NCI-H226 (cell line): ENCODE measurements at places on chromosomes 3 and 15.
A peak's percentile ranks its signal among the peaks of the same experiment; 100 is the strongest.

- DNase-seq = no peak
Observed at GRCh38 chr15:42919308-42919707, 1.3 kb downstream of the TTBK2 start.

DNA sequence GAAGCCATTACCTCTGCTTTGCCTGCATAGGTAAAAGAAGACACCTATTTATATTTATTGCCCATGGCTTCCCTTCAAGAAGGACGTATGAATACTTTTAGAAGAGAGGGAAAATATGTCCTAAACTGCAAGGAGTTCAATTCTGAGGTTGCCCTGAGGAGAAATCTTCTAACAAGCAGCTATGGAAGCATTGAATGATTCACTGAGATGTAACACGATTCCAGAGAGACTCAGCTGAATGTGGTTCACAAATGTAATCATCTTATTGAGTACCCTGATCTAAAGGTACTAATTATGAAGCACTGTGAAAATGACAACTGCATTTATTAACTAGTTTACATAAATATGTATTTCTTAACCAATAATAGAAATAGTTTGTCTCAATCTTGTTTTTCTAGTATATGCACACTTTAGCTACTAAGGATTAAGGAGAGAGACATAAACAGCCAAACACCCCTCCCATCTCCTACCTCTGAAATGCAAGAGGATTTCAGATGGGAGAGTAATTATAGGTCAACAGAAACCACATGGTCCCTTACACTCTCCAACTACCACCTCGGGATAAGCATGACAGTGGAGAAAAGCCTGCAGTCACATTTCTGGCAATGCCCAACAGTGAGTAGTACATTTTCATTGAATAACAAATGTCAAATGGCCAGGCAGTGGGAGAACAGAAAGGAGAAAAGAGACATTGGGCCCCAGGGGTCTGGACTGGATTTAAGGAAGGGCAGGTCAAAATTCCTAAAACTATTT lies 506.2 kb upstream of the IL12A start:
- DNase-seq = no peak

DNA sequence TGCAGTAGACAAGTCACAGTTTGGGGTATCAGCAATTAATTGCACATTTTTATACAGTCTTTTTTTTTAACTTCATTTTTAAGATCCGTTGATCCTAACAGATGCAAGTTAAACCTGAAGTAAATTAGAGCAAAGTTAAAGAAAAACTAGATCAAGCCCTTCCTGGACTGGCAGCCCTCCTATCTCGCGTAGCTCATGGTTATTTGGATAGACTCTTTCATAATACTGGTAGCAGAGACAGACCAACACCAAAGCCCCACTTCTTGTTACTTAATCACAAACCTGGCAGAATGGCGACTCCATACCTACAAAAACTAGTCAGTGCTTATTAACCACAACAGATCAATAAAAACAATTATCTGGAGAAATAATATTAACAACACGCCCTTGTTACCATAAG lies 26.8 kb downstream of the SOX2 start:
- DNase-seq = no peak

DNA sequence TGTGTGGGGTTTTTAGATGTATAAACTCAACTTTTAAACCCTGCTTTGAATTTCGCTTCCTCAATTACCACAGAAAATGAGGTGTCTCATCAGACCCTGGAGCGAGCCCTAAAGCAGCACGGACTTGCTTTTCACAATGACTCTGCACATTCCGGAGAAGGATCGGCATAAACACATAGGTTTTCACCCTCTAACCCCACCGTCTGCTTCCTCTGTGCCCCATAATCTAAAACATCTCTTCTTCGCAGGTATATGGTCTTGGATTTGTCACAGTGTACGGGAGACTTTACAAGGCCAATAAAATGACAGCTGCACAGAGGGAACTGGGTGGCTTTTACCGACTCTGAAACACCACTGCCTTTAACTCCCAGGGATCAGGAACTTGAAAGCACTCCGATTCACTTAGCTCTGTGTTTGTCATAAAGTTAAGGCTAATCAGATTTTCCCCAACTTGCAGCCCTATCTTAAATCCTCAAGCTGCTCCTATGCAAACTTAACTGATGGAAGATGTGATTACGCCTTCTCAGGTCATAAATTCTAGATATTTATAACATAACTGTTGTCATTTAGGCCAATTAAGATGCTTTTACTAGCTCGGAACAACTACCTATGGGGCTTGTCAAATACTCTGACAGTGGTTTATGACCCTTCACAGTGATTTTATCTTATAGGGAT lies 133.4 kb upstream of the WNT5A start:
- DNase-seq = peak; percentile 30

- no peak for DNase-seq
Observed at GRCh38 chr15:33296856-33297255, 13.9 kb upstream of the RYR3 start.

- DNase-seq = no peak
Observed at GRCh38 chr15:77823736-77824135, 191.0 kb upstream of the LINGO1 start.

- no peak for DNase-seq
Observed at GRCh38 chr3:60277361-60277800, 973.9 kb downstream of the FHIT start.

- DNase-seq = no peak
Observed at GRCh38 chr3:128378631-128379347, 87.9 kb downstream of the DNAJB8 start.

GRCh38 chr3:73383470-73384049 lies 241.2 kb downstream of the PDZRN3 start:
- DNase-seq = no peak

DNA sequence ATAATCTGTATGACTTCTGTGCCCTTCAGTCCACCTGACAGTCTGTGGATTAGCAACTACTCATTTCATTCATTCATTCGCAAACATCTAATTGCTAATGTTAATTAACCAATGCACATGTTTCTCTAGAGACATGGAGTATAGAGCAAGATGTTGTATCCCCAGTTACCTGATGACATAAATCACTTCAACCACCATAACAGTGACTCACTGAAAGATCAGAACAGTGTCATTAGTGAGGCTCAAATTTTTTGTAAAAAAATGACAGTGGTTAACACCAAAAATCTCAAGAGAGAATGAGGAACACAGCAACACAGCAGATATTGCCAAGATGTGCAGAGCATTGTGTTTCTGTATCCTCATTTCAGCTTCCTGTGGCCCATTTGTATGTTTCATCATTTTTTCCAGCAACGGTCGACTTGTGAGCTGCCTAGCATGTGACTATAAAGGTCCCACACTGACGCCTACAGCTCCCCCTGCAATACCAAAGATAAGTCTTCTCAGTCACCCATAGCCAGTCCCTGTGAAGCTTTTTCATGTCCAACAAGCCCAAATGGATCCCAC lies 3.7 kb upstream of the PLD1 start:
- no peak for DNase-seq

DNA sequence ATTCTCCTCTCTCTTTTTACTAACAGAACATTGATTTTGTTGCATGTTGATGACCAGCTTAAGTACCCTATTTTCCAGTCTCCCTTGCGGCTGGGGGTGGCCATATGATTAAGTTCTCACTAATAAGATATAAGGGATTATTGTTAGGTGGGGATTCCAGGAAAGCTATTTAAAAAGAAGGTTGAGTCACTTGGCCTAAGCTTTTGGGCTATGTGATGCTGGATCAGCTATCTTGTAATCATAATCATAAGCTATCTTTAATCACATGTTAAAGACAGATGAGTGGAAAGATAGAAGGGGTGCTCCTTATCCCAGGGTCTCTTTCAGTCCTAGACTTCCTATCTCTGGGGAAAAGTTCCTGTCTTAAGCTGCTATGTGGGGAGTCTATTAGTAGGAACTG lies 59.9 kb downstream of the CGNL1 start:
- no peak for DNase-seq

DNA sequence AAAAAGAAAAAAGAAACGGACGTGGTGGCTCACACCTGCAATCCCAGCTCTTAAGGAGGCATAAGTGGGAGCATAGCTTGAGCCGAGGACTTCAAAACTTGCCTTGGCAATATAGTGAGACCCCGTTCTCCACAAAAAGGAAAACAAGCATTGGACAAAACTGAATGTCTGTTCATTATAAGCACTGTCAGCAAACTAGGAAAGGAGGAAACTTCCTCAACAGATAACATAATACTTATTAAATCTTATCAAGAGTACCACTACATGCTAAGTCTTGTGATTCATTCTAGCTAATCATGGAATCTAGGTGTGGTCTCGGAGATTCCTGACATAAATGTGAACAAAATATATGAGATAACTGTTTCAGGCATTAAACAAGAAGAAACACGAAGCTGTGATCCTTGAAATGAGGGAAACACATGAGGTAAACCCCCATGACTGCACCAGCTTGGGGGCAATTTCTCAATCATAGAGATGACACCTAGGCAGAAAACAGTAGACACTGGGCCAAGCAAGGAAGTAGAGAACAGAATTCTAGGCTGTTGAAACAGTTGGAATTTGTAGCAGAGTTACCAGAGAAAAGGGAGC lies 33.3 kb downstream of the TRPM7 start:
- DNase-seq = peak; percentile 89

DNA sequence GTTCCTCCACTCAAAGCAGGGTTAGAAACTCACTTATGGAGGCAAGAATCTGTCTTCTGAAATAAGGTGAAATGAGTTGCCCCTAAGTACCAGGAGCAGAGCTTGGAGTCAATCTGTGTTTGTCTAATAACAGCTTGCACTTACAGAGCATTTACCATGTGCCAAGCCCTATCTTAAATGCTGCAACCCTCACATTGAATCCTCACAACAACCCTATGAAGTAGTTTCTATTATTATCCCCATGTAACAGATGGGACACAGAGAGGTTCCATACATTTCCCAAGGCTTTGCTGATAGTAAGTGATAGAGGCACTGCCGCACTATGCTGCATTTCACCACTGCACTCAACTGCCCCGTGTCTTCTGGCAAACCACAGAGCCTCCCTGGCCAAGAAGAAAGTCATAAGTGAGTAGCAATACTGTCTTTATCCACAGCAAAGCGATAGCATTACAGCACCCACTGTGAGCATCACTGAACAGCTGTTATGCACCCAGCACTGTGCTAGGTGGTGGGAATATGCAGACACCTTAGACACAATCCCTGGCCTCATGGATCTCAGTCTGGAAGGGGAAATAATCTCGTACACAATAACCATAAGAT lies 141.5 kb downstream of the SSR3 start:
- no peak for DNase-seq

DNA sequence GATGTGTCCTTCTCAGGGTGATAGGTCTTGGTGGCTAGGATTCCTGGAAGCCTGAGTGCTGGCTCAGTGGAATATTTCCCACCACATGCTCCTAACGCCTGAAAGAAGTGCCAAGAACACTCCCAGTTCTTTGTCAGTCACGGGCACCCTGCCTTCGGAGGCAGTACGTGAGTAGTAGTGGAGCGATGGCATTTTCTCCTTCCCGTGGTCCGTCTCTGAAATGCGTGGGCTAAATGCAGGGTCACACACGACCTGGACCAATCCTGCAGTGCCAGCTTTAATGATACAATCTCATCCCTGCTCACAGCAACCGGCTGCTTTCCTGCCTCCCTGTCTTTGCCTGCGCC lies 14.5 kb downstream of the H1-8 start:
- no peak for DNase-seq

DNA sequence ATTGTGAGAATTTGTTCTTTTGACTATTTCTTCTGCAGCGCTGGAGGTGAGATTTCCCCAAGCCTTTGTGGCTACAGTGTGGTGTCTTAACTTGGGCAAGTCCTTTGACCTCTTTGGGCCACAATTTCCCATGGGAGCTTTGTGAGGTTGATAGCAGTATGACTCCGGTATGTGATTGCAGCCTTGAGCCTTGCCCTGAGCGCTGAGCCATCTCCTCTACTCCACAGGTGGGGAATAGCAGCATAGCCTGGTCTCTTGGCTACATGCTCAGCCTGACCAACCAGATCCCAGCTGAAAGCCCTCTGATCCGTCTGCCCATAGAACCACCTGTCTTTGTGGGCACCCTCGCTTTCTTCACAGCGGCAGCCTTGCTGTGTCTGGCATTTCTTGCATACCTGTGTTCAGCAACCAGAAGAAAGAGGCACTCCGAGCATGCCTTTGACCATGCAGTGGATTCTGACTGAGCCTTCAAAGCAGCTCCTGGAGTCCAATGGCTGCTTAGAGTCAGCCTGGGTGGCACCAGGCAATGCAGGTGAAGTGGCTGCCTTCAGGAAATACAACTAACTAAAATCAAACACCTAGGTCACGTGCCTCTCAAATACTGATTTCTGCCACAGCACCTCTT lies 30.0 kb upstream of the RPL14 start:
- DNase-seq = no peak

GRCh38 chr3:173932624-173933023 lies 535.1 kb downstream of the NLGN1 start:
- peak; percentile 63 for DNase-seq

DNA sequence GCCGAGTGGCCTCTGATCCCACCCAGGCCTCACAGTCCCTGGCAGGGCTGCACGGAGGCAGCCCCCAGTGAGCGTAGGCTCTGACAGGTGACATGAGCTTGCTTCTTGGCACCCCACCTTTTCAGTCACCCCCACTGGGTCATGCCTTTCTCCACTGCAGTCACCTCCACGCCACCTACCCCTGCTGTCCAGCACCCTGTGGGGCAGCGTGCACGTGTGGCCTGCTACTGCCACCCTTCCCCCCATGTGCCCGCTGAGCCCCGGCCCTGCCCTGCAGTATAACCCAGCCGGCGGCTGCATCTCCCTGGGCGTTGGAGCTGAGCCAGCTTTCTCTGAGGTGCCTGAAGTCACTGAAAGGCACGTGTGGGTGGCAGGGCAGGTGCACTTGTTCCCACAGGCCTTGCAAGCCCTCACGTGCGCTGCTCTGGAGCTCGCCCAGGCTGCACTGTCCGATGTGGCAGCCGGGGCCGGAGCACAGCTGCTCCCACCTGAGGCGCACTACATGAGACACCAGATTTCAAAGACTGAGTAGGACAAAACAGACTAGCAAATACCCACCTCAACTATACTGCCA lies 65.6 kb downstream of the NIPA2 start:
- DNase-seq = no peak

- peak; percentile 37 for DNase-seq
Observed at GRCh38 chr15:70875001-70875782, 17.0 kb downstream of the THAP10 start.

GRCh38 chr3:30587904-30588303 lies 18.5 kb upstream of the TGFBR2 start:
- no peak for DNase-seq

- peak; percentile 29 for DNase-seq
Observed at GRCh38 chr15:85171736-85172135, 190.1 kb downstream of the PDE8A start.

DNA sequence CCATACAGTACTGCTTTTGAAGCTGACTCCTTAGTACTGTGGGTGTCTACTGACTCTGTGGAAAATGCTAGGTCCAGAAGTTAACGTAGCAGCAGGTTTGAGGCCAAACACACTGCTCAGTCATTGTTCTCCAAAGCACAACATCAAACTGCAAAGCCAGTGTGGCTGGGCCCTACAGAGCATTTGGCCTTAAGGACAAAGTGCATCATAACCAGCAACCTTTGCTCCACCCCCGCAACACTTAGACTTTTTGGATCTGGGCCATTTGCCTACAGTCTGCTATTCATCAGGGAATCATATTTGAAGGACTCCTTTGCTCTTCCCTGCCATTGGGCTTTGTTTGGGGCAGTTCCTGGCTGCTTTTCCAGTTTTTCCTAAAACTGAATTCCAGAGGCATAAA lies 43.1 kb upstream of the ARL6 start:
- DNase-seq = no peak

GRCh38 chr15:65841121-65841930 lies 28.0 kb upstream of the RAB11A start:
- DNase-seq = peak; percentile 88

GRCh38 chr3:144390786-144391185 lies 419.2 kb downstream of the DIPK2A start:
- DNase-seq = peak; percentile 44

GRCh38 chr15:61649046-61649445 lies 411.2 kb downstream of the VPS13C start:
- no peak for DNase-seq

- no peak for DNase-seq
Observed at GRCh38 chr3:106209482-106209881, 340.7 kb upstream of the CBLB start.
